ENCODE measurements at places on chromosomes 6 and 20.

- DNase-seq = no peak
Measured at GRCh38 chr6:37503309-37503965, 3.7 kb upstream of the CCDC167 start.

GRCh38 chr6:11278207-11278559 lies 45.7 kb upstream of the NEDD9 start:
- no peak for DNase-seq

DNA sequence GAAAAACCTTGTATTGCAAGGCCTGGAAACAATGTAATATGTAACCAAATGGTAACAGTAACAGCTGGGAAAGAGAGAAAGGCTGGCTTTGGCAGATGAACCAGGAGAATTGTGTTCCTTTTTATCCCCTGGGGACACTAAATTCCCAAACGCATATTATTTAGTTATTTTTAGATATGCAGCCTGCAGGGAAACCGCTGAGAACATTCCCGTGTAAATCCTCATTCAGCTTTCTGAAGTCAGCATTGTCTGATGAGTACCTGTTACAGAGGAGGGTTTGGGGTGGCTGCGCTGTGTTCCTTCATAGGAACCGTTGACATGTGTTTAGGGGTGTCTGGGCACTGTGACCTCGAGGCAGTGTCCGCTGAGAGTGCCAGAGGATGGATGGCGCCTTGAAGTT lies 101.3 kb downstream of the SMOC2 start:
- DNase-seq = no peak

DNA sequence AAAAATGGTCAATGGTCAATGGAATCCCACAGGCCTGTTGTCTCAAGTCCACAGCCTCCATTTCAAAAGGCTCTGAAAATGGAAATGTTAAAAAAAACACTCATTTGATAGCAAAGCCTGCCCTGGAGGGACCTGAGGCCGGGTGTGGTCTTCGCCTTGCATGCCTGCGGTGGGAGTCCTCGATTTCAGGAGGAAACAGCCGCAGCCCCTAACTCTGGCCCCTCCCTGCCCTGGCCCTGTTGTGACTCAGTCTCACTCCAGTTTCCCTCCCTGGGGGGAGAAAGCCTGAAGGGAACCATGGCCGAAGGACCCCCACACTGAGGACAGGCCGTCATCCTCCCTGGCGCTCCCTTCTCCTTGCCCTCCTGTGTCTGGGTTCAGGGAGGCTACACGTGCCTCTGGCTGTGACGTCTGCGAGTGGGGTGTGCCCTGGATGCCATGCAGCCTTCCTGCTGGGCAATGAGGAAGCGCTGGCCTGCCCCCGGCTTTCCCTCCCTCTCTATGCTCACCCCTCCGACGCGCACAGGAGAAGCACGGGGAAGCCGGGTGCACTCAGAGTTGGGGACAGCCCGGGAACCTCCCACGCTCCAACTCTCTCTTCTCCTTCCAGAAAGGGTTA lies 9.2 kb downstream of the BHLHE23 start:
- no peak for DNase-seq

DNA sequence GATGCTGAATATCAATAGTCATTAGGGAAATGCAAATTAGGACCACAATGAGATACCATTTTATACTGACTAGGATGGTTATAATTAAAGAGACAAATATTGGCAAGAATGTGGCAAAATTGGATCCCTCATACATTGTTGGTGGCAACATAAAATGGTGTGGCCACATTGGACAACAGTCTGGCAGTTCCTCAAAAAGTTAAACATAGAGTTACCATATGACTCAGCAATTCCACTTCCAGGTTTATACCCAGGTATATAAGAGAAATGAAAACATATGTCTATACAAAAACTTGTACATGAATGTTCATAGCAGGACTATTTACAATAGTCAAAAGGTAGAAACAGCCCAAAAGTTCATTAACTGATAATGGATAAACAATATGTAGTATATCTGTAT lies 2.0 kb upstream of the CRIP3 start:
- no peak for DNase-seq

GRCh38 chr6:127518191-127518709 lies 885 bp downstream of the MTCL3 start:
- no peak for DNase-seq

- DNase-seq = no peak
Measured at GRCh38 chr6:515267-515666, 123.7 kb downstream of the IRF4 start.

- DNase-seq = no peak
Measured at GRCh38 chr20:3164763-3165410, 5.2 kb upstream of the FASTKD5 start.

GRCh38 chr6:94045099-94045829 lies 625.9 kb upstream of the EPHA7 start:
- DNase-seq = no peak

DNA sequence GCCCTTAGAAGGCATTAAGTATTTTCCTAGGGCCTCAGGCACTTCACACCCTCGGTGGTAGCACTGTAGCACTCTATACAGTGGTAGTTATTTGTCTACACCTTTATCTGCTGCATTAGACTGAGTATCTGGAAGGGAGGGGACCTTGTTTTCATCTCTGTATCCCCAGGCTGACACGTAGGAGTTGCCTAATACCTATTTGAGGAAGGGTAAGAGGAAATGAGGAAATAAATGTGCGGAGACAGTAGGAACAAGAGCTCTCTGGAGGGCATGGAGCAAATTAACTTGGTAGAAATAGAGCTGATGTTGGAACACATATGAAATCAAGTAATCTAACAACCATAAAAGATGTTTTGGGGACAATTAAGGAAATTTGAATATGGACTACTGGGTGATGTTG lies 3.9 kb downstream of the CNPY3 start:
- DNase-seq = no peak

- DNase-seq = no peak
Measured at GRCh38 chr6:112701201-112701600, 354.1 kb downstream of the RFPL4B start.

DNA sequence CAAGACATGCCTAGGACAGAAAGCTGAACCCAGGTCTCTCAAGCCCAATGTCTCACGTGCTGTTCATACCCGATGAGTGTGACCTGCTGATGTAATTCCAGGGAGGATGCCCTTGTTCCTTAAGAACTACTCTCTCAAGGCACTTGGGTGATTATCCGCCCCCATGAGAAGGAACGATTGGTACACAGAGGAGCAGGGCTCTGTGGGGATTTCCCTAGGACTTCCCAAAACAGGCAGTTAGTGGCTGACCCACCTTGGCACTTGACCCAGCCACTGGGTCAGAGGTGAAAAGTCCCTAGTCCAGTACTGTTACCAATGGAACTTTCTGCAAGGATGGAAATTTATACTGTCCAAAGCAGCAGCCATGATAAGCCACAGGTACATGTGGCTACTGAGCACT lies 9.2 kb upstream of the BPIFB6 start:
- DNase-seq = no peak

DNA sequence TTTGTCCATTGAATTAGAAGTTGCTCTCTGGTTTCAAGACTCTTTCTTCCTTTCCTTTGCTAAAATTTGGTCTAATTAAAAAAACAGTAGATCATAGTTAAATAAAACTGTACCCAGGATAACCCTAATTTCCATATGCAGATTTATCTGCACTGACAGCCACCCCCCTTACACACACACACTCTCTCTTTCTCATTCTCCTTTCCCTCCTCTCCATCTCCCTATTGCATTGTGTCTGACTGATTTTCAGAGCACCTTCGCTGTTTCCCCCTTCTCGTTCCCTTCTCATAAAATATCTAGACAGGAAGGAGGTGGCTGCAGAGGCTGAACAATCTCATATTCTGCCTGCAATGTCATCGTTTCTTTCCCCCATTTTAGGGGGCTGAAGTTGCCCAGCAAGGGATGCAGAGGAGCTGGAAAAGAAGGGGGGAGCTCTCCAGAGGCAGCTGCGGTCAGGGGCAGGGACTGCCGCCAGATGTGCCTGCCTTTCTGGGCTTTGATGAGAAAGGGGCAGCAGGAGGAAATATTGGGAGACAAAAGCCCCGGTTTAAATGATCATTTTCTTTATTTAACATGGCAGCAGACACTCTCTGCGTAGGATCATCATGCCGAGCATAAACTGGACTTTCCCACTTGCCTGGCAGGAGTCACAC lies 22.5 kb upstream of the MMS22L start:
- no peak for DNase-seq

DNA sequence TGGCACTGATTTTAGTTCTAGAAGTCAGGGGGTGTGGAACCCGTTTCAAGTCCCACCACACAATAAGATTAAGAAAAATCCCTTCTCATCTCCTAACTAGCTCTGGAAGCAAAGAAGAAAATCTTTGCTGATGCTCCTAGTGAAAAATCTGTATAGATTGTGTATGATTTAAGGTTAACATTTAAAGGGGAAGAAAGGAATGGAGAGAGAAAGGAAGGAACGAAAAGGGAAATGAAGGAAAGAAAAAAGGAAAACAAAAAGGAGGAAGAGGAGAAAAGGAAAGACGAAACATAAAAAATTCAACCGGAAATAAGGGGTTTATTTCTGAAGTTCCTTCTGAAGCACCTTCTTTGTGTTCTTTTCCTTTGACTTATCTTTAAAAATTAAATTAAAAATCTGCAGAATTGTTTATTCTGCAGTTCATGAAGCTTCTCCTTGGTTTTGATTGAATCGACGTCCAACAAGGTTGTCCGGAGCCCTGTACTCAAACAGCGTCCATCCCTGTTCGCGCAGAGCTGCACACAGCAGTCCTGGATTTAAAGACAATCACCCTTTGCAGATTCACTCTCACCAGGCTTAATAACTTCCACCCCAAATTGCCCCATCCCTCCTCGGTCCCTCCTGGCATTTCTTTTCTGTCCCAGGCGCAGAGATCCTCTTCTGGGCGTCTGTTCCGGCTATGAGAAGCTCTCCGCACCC lies 1.6 kb upstream of the TFAP2B start:
- no peak for DNase-seq

DNA sequence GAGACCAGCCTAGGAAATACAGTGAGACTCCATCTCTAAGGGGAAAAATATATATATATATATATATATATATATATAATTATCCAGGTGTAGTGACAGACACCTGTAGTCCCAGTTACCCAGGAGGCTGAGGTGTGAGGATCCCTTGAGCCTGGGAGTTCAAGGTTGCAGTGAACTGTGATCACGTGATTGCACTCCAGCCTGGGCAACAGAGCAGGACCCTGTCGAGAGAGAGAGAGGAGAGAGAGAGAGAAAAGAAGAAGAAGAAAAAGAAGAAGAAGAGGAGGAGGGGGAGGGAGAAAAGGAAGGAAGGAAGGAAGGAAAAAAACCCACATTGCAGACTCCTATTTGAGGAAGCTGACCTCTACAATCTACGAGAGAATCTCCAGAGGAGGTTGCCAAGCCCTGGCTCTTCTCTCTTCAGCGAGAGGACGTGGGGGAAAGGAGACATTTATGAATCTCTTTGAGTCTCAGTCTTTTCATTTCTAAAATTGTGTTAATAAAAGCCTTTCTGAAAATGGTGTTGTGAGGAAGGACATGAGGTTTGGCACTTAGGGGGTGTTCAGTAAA lies 49.7 kb downstream of the COL11A2 start:
- no peak for DNase-seq

- no peak for DNase-seq
Measured at GRCh38 chr20:40980106-40980827, 48.4 kb upstream of the TOP1 start.

DNA sequence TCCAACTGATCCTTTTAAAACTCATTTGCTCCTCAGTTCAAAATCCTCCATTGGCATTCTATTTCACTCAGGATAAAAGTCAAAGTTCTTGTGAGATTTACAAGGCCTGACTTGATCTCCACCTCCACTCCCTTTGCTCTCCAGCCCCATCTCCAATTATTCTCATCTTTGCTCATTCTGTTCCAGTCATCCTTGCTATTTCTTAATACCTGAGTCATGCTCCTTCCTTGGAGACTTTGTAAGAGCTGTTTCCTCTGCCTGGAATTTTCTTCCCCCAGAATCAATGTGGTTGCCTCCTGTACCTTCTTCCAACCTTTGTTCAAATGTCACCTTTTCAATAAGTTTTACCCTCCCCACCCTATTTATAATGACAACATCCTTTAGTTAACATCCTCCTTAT lies 373.5 kb downstream of the HTR1B start:
- DNase-seq = no peak

DNA sequence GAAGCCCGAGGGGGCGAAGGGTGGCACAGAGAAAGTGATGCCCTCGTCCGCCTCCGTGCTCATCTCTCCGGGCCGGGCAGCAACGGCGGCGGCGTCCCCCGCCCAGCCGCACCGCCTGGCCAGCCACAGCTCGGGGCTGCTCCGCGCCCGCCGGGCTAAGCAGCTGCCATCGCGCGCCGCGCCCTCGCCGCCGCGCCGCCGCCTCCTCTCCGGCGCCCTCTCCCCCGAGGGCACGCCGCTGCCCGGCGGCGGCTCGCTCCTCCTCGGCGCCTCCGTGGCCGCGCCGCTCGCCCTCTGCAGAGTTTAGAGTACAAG lies 225 bp downstream of the MAP3K5 start:
- DNase-seq = no peak
